ENCODE measurements at places on chromosomes 12 and 14.

DNA sequence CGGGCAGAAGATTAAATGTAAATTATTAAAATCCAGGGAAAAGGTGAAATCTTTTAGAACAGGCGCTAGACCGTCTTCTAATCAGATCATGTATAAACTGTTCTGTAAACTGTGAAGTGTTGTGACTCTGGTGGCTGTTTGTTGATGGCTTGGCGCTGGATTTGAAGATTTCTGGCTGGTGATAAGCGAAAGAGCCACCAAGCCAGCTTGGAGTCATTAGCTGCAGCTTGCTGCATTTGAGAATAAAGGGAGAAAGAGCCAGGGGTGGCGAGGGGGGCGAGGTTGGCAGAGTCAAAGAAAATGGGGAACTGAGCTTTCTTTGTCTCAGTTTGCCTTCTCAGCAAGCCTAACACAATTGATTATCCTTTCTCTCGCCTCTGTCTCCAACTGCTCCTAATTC, 8.0 kb downstream of the SYNDIG1L start:
- DNase-seq: no peak

DNA sequence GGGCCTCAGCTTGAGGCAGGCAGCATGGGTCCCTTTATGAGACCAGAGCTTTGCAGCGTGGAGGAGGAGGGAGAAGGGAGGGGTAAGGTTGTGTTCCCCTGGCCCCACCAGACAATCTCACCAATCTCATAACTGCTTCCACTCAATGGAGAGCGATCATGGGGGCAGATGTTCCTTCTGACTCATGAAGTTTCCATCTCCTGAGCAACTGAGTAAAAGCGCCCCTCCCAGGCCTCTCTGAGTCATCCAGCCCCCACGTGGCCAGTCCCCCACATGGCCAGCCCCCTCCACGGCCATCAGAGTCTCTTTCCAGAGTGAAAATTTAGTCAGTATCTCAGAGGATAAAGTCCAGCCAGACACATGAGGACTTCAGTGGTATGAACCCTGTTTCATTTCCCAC, 39.2 kb upstream of the PLXNC1 start:
- no peak for DNase-seq

- DNase-seq: no peak
Measured at GRCh38 chr12:100251917-100252316, 15.0 kb downstream of the DEPDC4 start.

- DNase-seq: no peak
Measured at GRCh38 chr14:58969951-58970751, 218.3 kb upstream of the DAAM1 start.

DNA sequence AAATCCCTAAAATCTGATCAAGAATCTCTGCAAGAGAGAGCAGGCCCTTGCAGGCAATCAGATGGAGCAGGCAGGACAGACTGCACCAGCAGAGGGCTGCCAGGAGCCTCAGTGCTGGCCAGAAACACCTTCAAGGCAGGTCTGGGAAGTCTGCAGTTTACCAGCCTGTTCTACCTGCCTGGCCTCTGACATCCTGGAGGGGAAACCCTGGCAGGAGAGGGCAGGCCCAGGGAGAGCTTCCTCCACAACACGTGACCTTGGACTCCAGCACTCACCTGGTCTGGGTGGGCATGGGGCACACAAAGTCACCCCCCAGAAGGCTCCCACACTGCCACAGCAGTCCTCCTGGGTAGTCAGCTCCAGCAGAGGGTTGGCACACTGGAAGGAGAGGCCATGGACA, 56.0 kb downstream of the ISCA2 start:
- no peak for DNase-seq

- no peak for DNase-seq
Measured at GRCh38 chr14:73140811-73141323, 4.6 kb downstream of the PSEN1 start.

DNA sequence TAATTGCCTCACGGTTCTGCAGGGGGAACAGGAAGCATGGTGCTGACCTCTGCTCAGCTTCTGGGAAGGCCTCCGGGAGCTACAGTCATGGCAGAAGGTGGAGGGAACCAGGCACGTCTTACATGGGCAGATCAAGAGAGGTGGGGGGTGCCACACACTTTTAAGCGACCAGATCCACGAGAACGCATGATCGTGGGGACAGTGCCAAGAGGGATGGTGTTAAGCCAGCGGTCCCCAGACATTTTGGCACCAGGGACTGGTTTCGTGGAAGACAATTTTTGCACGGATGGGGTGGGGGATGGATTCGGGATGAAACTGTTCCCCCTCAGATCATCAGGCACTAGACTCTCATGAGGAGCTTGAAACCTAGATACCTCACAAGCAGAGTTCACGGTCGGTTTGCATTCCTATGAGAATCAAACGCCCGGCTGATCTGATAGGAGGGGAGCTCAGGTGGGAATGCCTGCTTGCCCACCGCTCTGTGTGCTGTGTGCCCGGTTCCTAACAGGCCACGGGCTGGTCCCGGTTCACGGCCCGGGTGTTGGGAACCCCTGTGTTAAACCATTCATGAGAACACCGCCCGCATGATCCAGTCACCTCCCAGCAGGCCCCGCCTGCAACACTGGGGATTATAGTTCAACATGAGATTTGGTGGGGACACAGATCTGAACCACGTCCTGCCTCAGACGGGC, 96.9 kb downstream of the ADGRD1 start:
- no peak for DNase-seq

GRCh38 chr12:119711693-119712092, 43.8 kb downstream of the PRKAB1 start:
- DNase-seq: no peak

GRCh38 chr14:76901171-76902055, 75.2 kb downstream of the LRRC74A start:
- DNase-seq: no peak

- peak; percentile 28 for DNase-seq
Measured at GRCh38 chr12:124949779-124950728, 35.6 kb upstream of the UBC start.

DNA sequence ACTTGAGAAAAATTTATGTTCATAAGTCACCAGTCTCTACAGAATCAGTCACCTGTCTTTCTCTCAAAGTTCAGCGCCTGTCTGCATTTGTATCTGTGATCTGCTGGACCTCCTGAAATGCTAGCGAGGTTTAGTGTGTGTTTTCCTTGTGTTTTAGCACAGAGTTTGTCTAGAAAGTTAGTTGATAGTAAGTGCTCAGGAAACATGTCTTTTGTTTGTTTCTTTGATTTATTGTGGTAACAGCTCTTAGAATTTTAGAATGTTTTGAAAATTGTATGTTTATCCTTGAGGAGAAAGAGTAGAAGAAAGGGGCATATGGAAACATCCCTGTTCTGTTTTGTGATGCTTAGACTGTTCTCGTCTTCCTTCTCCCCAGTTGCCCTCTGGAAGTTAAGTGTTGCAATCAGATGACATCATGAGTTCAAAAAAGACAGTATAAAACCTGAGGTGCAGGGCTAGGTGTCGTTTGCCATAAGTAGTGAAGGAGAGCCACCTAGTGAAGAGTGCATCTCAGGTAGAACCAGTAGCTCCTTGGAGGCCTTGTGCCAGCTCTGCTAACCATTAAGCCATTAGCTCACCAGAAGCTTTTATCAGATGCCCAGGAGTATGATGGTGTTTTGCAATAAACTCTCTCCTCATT, 44.8 kb downstream of the FBXW8 start:
- no peak for DNase-seq

- no peak for DNase-seq
Measured at GRCh38 chr14:103111232-103111868, 11.9 kb upstream of the TNFAIP2 start.

DNA sequence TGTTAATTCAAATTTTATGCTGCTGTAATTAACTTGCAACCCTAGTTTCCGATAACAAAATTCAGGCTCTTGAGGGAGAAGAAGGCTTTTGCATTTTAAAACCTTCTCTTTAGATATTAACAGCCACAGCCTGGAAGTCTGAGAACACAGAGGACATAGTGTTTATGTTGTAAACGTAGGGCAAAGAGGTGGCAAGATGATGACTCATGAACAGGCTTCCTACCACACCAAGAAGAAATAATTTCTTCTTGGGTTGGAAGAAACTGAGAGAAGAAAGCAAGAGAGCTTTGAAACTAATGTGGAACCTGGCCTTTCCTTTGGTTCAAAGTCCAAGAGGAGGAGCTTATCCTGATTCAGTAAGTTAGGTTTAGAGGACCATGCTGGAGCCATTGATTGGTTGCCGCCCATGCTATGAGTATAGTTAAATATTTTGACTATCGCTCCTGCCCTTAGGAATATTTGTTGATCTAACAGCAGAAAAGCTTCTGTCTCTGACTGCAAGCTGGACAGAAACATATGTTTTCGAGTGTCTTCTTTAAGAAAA, 31.8 kb downstream of the CCDC198 start:
- DNase-seq: no peak

DNA sequence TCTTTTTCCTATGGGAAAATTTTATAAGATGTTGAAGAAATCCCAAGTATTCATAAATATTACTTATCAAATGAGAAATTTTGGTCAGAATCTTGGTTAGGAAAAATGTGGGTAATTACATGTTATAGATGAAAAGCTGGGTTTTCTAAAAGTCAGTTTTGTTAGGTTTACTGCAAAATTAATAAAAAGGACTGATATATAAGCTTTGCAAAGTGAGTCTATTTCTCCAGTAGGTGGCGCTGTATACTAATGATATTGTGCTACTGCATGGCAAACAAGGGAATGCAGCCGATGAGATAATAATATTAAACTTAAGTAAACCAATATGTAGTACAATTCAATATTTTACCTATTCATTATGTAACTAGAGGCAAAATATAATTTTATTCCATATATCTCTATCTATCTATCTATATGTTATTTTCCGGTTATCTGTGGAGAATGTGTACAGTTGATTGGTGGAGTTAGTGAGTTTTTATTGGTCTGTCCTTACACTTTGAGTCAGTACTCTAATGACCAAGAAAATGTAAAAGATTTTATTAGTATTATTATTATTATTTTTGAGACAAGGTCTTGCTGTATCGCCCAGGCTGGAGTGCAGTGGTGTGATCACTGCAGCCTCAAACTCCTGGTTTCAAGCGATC, 32.9 kb downstream of the MIPOL1 start:
- peak; percentile 44 for DNase-seq

DNA sequence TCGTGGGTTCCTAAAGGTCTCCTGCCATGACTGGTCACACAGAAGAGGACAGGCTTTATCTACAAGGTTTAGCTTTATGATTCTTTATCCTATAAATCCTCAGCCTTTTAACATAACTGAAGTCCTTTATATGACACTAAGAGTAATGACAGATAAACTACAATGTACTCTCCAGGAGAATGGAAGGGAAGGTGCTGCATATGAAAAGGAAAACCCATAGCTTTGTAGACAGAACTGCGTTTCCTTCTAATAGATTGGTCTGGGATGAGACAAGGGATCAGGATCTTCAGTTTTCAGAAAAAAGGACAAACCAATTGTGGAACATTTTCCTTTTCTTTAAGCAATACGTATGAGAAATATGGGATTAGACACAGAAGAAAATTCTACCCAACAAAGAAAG, 201.1 kb upstream of the NPAS3 start:
- DNase-seq: no peak

GRCh38 chr14:34331728-34332623, 130.1 kb downstream of the SPTSSA start:
- DNase-seq: peak; percentile 77

DNA sequence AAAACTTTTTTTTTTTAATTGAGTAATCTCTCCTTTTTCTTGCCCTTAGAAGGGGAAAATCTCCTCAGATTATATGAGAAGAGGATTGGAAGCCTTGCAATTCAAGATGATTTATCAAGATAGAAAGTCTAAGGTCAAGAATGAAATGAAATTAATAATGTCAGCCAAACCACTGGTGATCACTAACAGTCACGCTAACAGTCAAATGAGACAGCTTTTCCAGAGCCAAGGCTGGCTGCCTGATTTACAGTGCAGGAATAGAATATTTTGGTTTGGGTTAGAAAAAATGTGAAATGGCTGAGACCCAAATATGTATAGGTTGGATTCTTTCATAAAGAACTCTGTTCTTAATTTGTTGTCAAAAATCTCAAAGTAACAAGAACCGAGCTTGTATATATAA, 204.3 kb downstream of the PPM1H start:
- no peak for DNase-seq

GRCh38 chr12:3285570-3285969, 205.4 kb upstream of the PRMT8 start:
- DNase-seq: no peak

GRCh38 chr12:112196196-112196875, 71.0 kb downstream of the TRAFD1 start:
- no peak for DNase-seq

- no peak for DNase-seq
Measured at GRCh38 chr14:73188501-73188911, 48.8 kb upstream of the PAPLN start.

GRCh38 chr14:99915305-99916090, 122.3 kb downstream of the EML1 start:
- no peak for DNase-seq

GRCh38 chr12:62335796-62336195, 75.6 kb downstream of the USP15 start:
- no peak for DNase-seq

DNA sequence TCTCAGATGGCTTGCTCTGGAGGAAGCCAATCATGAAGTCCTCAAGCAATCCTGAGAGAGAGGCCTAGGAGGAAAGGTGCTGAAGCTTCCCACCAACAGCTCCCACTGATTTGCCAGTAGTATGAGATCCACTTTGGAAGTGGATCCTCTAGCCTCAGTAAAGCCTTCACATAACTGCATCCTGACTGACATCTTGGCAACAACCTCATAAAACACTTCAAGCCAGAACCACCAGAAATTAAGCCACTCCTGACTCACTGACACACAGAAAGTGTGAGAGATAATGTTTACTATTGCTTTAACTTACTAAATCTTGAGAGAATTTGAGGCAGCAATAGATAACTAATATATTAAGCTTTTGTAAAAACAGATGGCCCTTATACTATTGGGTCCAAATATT, 11.7 kb upstream of the TMX1 start:
- DNase-seq: no peak

DNA sequence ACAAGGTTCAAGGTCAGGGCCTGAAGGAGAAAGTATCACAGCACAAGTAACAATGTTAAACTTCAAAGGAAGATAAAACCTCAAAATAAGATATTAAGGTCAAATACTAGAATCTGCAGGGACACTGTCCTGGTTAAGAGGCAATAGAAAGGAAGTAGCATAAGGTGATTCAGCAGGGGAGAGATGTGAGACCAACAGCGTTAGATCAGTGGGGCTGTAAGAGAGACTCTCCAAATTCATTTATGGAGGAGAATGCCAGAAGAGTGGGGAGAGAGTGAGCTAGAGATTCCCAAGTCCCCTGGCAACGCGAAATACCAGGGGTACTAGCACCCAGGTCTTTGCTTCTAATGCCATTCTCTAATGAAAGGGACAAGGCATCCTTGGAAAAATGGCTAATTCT, 610.9 kb downstream of the DIO2 start:
- DNase-seq: no peak
